Peyer's patch (tissue), 4 donors: ENCODE measurements at places on chromosomes 6 and 20. TPM values are rescaled to one million over a fixed set of nuclear protein-coding genes. Genes with fewer than 3 reads are reported as not detected.

Gene FABP7
- total RNA-seq, result not detected

Gene TRIM31
- 9.9 TPM for total RNA-seq

GRCh38 chr6:146574211-146574610 lies 24.6 kb upstream of the ADGB start:
- H3K4me1 ChIP-seq, result no peaks in the 10 kb centered on the region
- no peak overlapping the region for H3K4me3 ChIP-seq
- no peak for DNase-seq
- H3K27ac ChIP-seq, result no peak overlapping the region
- no peaks in the 10 kb centered on the region for H3K36me3 ChIP-seq

DNA sequence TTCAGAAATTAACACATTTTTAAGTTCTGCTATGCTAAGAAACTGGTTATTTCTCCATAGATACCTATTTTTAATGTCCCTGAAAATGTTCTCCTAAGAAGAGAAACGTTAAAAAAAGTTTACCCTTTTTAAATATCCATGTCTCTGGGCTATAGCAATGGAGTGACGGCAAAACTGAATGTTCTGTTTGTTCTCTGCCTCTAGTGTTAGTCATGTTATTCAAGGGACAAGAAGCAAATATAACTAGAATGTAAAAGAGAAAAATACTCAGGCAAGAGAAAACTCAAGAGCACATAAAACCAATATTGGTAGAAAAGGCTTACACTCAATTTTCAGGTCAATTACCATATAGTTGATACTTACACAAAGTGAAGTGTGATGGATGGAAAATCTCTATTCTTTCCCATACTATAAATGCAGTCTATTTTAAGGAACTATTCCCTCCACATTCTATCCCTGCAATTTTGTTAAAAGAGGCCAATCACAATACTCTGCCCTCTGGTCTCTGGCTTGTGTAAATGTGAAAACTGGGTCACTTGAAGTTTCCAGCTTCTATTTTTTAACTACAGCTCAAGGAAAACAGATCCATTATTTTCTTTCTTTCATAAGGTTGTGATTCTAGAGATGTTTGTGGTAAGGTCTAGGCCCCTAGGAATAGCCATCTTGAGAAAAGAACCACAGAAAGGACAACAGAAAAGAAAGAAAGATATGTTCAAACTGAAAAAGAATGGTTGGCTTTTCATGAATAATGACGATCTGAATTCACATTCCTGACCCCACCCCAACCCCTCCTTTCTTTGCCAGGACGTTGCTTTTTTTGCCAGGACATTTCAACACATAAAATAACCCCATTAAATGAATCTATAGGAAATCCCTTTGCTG lies 200.3 kb upstream of the FAM83B start:
- H3K4me3 ChIP-seq, result no peak overlapping the region
- no peak for DNase-seq
- no peaks in the 10 kb centered on the region for H3K27me3 ChIP-seq
- no peaks in the 10 kb centered on the region for H3K36me3 ChIP-seq

Gene LPA
- total RNA-seq, result 2.5 TPM

Gene PDSS2
- total RNA-seq, result 9.5 TPM

GRCh38 chr6:53790886-53791285 lies 3.9 kb upstream of the LRRC1 start:
- no peaks in the 10 kb centered on the region for H3K27me3 ChIP-seq
- DNase-seq, result no peak
- H3K27ac ChIP-seq, result no peak overlapping the region
- peaks cover 2% of the 10 kb centered on the region for H3K4me1 ChIP-seq

- H3K4me3 ChIP-seq, result no peak overlapping the region
- no peak for DNase-seq
- no peaks in the 10 kb centered on the region for H3K36me3 ChIP-seq
- no peaks in the 10 kb centered on the region for H3K27me3 ChIP-seq
Observed at GRCh38 chr20:48198929-48199451, 413.7 kb upstream of the SULF2 start.

Gene MUC22
- not detected for total RNA-seq

DNA sequence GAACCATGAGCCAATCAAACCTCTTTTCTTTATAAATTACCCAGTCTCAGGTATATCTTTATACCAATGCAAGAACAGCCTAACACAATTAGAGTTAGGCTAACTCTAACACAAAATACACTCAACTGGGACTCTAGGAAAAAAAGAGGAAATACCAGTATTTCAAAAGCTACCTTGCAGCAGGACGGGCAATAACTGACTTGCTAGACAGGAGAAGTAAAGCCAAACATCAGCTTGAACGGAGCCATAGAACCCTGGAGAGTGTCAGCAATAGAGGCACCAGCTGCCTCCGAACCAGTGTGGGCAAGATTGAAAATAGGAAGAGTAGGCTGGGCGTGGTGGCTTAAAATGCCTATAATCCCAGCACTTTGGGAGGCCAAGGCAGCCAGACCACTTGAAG lies 162.0 kb upstream of the SOX4 start:
- no peaks in the 10 kb centered on the region for H3K27me3 ChIP-seq
- no peaks in the 10 kb centered on the region for H3K4me1 ChIP-seq
- DNase-seq, result no peak
- no peaks in the 10 kb centered on the region for H3K36me3 ChIP-seq
- no peak overlapping the region for H3K4me3 ChIP-seq
- no peak overlapping the region for H3K27ac ChIP-seq

DNA sequence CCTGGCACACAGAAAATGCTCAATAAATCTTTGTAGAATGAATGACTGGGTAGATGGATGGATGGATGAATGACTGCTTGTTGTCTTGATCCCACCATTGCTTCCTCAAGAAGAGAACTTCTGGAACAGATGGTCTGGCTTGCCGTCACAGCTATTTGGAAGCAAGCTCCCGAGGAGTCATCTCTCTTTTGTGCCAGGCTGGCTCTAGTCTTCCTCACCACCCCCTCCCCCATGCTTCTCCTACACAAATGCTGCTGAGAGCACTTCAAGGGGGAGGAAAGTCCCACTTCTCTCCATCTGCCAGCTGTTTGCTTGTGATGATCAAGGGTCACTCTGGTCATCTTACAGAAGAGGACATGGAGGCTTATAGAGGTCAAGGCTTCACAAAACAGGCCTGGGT lies 11.6 kb upstream of the KCNG1 start:
- no peak overlapping the region for H3K4me3 ChIP-seq
- H3K36me3 ChIP-seq, result no peaks in the 10 kb centered on the region
- no peak for DNase-seq
- H3K27ac ChIP-seq, result no peak overlapping the region
- H3K4me1 ChIP-seq, result no peaks in the 10 kb centered on the region

DNA sequence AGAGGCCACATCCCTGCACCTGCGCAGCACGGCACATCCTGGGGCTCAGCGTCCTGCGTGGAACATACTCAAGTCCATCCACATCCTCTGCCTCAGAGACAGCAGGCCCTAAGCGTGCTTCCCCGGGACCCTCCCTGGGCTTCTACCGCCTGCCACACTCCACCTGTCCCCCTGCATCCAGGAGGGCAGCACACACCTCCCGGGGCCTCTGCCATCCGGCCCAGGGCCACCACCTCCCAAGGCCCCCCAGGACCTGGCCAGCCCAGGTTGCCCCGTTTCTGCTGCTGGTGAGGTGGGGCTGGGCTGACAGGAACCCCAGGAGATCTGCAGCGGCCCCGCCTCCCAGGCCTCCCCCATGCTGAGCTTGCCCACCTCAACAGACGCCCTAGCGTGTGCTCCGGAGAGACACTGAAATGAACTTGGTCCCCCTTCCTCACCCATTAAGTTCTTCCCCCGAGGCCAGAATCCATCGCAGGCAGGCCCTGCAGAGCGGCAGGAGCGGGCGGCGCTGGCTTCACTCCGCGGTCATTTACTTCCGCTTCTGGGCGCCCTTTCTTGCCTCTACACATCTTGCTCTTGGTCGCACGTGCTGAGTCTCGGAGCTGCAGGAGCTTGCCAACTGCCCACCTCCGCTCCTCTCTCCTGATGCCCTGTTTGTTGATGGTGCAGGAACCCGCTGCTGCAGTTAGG lies 235.3 kb downstream of the TAF4 start:
- H3K4me3 ChIP-seq, result no peak overlapping the region
- DNase-seq, result no peak
- H3K36me3 ChIP-seq, result no peaks in the 10 kb centered on the region
- no peaks in the 10 kb centered on the region for H3K4me1 ChIP-seq
- no peak overlapping the region for H3K27ac ChIP-seq

DNA sequence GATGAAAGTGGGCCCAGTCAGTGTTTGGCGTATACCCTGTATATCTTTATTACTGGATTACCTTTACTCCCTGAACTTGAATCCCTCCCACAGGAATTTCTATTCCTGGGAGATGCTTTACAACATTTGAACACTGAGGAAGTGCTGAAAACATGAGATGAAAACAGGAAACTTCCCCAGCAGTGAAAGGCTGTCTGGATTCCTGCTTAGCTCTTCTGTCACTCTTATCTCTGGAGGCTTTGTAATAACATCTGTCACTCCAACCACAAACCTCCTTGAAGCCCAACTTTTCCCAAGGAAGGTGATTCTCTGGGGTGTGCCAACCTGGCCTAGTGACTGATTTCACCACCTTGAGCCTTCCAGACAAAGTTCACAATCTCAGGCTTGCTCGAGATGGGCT lies 264.5 kb upstream of the BMP2 start:
- no peak overlapping the region for H3K4me3 ChIP-seq
- no peaks in the 10 kb centered on the region for H3K4me1 ChIP-seq
- DNase-seq, result no peak
- H3K27ac ChIP-seq, result no peak overlapping the region

DNA sequence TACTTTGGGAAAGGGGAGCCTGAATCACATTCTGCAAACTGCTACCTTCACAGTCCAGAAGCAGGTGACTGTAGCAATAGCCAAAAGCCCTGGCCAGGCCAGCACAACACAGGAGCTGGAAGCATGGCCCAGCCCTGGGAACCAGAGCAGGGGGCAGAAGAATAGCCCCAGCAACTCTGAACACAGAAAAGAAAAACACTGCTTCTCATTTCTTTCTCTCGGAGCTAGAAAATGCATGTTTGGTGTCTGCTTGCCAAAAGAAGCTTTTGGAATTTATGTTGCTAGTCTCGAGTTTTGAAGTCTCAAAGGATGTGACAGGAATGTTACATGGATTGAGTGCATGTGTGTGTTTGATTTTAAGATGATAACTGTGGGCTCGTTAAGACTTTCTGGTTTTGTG lies 79.8 kb upstream of the SCAF8 start:
- no peaks in the 10 kb centered on the region for H3K27me3 ChIP-seq
- H3K4me1 ChIP-seq, result no peaks in the 10 kb centered on the region
- no peak overlapping the region for H3K4me3 ChIP-seq

DNA sequence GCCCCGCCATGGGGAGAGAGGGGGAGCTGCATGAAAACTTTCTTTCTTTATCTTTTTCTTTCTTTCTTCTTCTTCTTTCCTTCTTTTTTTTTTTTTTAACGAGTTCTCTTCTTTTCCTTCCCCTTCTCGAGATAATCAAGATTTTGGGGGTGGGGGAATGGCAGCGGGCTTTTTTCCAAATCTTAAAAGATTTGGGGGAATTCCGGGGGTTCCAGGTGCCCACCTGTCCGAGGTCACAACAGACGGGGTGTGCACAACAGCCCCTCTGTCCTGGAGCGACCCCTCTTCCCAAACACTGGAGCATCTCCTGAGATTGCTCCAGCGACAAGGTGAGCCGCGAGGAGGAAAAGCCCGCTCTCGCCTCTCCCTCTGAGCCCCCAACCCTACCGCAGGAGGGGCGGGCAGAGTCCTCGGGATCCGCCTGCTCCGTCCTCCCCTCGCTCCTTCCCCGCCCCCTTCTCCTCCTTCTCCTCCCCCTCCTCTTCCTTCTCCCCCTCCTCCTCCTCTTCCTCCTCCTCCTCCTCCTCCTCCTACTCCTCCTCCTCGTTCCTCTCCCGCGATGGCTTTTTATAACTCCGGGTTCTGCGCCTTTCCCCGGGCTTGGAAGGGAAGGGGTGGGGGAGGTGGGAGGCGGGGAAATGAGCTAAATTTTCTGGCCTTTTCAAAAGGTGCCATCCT lies 689 bp upstream of the KCNB1 start:
- no peaks in the 10 kb centered on the region for H3K36me3 ChIP-seq
- H3K27ac ChIP-seq, result no peak overlapping the region
- H3K27me3 ChIP-seq, result no peaks in the 10 kb centered on the region

Gene GFRAL
- total RNA-seq, result not detected

Gene LY6G6F
- not detected for total RNA-seq

GRCh38 chr6:116881236-116881635 lies 4.2 kb downstream of the RFX6 start:
- DNase-seq, result no peak
- H3K36me3 ChIP-seq, result no peaks in the 10 kb centered on the region
- H3K4me1 ChIP-seq, result no peaks in the 10 kb centered on the region
- no peaks in the 10 kb centered on the region for H3K27me3 ChIP-seq
- no peak overlapping the region for H3K27ac ChIP-seq

- no peaks in the 10 kb centered on the region for H3K27me3 ChIP-seq
- H3K36me3 ChIP-seq, result no peaks in the 10 kb centered on the region
- H3K4me3 ChIP-seq, result no peak overlapping the region
- no peaks in the 10 kb centered on the region for H3K4me1 ChIP-seq
Observed at GRCh38 chr6:88251301-88251700, 85.2 kb upstream of the CNR1 start.

DNA sequence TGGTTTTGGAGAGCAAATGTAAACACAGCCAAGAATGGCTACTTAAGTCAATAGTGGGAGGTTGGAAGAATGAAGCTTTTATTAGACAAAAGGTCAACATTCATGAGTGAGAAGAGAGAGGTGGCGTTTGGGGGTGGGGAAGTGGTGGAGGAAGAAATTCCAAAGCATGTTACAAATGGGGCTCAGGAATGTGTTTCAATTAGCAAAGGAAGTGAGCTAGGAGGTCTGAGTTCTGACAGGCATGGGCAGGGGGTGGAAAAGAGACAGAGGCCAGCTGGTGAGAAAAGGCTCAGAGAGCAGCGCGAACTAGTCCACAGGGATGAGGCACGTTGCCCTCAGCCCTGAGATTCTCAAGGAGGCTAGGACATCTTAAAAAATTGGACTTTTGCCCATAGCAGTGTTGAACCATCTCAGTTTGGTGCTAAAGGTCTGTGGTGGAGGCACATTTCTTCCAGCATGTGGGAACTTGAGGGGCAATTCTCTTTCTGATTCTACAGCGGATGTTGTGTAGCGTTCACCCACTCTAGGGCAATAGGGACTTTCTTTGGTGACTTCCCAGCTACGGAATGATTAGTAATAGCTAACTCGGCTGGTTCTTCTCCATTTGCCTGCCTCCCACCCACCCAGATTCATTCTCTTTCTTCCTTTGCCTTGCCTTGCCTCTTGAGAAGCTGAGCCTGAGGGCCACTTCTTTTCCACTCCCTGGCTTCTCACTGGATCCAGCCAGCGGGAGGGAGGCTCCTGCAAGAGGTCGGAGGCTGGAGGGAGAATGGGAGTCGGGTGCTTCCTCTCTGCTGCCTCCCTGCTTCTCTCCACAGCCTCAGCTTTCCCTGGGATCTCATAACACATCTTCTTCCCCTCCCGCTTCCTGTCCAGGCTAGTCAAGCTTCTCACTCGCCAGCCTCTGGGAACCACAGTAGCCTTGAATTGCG lies 45.1 kb upstream of the NEDD9 start:
- DNase-seq, result no peak
- no peaks in the 10 kb centered on the region for H3K36me3 ChIP-seq
- peak overlapping the region; percentile 19 for H3K27ac ChIP-seq
- H3K4me1 ChIP-seq, result peaks cover 2% of the 10 kb centered on the region
- H3K4me3 ChIP-seq, result no peak overlapping the region

GRCh38 chr6:148983966-148984365 lies 237.1 kb downstream of the UST start:
- no peak for DNase-seq
- no peak overlapping the region for H3K4me3 ChIP-seq
- no peak overlapping the region for H3K27ac ChIP-seq
- no peaks in the 10 kb centered on the region for H3K36me3 ChIP-seq

- no peaks in the 10 kb centered on the region for H3K4me1 ChIP-seq
- no peaks in the 10 kb centered on the region for H3K36me3 ChIP-seq
- H3K27ac ChIP-seq, result no peak overlapping the region
- DNase-seq, result no peak
- no peaks in the 10 kb centered on the region for H3K27me3 ChIP-seq
Observed at GRCh38 chr20:63000036-63000435, 6.7 kb downstream of the BHLHE23 start.

Gene SAMD3
- 3.4 TPM for total RNA-seq
